Choroid plexus epithelial cell (primary cell): ENCODE measurements at places on chromosomes 5 and 9.

DNA sequence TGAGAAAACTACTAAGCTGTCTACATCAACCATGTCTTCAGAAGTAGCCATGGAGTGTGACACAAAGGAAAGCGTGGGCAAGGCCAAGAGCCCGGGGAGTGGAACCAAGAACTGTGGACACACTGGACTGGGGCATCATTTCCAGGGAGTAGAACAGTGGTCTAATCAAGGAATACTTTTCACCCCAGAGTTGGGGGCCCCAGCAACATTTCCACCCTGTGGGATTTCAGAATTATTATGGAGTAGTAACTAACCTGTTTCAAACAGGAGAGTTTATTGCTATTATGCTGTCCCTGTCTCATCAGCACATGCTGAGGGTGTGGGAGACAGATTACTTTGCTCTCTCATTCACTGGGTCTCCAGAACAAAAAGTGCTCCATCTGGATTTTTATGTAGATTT is 58.0 kb upstream of the FSTL4 start:
- no peak for DNase-seq

DNA sequence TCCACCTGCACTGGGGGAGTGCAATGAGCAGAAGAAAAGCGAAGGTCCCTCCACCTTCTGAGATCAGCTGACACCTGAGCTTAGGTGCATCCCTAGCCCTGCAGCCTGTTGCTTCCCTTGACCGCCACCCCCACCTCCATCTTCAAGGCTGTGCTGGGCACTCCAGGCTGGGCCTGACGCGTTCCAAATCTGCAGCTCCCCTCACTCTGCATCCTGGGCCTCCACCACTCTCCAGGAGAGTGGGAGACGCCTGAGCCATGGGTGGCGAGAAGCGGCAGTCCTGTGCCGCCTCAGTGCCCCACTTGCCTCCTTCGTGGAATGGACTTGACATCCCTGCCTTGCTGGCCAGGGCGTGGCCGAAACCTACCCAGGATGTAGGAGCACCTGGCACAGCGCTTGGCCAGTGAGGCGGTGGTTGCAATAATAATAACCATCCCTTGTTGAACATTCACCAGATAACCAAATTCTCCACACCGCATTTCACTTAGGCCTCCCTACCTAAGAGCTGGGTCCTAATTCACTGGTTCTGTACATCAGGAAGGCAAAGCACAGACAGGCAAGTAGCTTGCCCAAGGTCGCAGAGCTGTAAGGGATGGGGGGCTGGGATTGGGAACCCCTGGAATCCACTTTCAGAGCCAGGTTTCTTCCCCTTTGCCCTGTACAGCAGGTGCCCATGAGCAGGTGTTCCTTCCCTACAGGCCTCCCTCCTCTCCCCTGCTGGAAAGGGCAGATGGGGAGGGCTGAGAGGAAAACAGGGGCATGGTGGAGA is 11.7 kb downstream of the B4GALT7 start:
- DNase-seq: no peak

GRCh38 chr5:157778121-157778805 is 34.8 kb downstream of the LSM11 start:
- peak; percentile 67 for DNase-seq

- DNase-seq: no peak
Measured at GRCh38 chr9:133521122-133522072, 3.4 kb downstream of the MYMK start.

DNA sequence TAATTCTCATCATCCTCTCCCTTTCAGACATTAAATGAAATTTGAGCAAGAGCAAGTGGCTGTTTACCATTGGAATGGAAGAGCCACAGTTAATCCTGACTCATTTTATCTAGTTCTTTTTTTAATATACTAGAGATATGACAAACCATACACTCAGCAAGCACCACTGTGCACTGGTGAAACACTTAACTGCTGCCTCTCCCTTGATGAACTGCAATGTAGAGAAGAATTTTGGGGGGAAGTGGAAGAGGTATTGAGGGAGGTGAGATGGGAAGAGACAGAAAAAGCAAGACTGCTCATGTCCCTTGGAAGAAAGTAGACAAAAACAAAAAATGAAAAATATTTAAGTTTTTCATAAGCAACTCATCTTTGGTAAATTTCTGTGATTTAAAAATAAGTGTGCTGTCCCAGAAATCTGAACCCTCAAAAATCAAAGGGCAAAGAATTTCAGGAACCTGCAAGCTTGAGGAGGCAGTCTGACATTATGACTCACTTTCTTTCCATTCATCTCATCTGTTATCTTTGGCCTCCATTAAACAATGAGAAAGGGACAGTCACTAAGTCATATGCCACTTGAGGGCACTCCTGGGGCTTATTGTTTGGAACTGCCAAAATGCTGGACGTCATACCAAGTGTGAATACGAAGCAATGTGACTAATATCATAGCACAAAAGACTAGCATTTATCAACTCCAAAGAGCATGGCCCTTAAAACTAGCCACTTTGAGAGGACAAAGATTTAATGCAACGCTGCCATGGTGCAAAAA is 566.8 kb upstream of the DMAC1 start:
- peak; percentile 36 for DNase-seq

DNA sequence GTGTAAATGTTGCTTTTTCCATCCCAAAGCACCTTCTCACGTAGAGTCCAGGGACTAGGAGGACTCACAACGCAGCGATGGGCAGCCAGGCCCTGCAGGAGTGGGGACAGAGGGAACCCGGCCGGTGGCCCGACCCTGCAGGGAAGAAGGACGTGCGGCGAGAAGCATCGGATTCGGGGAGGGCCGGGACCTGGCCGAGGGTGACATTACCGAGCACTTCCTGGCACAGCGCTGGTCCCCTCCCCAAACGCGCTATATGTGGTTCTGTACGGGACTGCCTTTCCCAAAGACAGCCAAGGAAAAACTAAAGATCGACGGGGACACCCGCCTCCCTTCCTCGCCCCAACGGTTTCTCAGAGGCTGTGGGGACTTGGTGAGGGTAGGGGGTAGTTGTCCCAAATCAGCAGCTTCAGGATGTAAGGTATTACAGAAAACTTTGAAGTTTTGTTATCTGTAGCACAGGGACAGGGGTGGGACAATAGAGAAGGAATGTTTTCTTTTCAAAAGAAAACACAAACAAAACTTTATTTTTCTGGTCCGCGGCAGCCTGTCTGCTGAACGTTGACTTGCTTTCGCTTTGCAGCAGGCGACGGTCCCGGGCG is 887 bp upstream of the MAP3K1 start:
- DNase-seq: no peak

DNA sequence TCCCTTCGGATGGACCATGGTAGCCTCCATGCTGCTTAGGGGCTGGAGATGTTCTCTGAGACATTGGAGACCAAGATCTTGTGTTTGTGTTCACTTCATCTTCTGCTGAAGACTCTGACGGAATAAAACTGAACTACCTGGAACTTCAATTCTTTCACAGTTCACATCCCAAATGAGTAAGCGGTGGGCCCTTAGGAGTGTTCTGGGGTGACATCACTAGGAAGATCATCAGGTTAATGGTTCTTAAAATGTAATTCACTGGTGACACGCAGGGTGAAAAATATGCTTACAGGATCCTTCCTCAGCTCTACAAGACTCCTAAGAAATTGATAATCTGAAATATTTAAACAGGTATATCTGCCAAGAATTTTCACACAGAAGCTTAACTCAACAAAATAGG is 561.5 kb downstream of the SEMA5A start:
- no peak for DNase-seq

DNA sequence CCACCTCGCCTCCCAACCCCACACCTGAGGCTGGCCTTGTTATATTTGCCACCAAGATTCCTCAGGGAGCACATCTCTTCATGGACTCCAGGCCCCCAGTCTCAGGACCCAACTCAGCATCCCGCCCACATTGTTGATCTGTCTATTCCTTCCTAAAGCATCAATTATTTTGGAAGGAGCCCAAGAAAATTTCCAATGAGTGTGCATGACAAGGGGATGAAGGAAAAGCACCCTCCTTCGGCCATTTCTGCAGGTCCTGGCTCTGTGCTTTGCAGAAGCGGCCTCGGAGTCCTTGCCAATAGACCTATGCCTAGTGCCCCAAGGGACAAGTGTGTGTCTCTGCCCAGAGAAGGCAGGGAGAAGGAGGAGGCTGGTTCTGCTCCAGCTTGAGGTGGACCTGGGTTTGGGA is 273.2 kb downstream of the GADD45G start:
- DNase-seq: no peak

DNA sequence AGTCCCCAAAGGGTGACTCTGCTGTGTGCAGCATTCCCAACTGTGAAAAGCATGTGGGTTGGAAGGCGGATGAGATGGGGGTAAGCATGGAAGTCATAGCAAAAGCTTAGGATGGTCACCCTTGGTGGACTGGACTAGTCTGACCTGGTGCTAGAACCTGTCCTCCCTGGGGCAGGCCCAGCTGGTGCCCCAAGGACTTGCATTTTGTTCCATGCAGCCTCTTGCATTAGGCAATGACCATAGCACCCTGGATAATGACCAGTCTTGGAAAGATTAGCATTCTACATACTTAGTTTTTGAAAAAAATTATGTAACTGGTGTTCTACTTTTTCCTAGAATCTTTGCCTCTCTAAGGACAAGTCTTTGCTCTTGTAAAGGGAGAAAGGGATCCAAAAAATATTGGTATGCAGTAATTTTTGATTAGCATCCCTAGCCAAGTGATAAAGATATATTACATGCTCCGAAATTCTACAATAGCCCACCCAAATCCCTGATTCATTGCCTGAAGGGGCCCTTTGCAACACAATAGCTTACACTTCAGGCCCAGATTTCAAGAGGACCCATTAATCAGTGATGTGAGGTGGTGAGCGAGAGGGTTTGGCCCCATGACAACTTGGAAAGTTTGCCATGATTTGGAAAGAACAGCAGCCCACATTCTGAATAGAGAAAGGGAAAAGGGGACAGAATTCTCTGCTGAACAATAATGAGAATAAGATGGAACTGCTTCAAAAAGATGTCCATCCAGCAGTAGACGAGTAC is 93.3 kb upstream of the CD180 start:
- DNase-seq: no peak

DNA sequence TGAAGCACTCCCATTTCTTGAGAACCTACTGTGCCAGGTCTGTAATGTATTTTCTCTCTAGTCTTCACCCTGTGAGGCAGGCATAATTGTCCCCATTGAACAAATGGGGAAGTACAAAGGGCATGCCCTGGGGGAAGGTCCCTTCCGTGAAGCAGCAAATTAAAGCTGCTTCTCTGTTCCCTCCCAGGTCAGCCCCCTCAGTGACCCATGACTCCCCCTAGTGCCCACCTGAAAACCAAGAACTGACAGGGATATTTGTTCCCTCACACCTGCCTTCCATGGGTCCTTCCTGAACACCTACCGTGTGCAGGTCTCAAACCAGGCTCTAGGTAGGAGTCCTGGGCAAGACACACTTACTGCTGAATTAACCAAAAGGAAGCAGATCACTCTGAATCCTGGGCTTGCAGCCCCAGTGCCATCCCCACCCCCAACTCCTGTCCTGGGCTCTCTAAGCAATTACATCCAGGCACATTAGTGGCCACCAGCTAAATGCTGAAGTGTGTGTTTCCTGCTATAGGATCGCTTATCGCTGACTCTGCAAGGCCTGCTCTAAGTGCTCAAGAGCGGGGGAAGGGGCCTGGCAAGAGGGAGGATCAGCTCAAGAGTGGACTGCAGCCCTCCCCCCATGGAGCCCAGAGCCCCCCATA is 254.8 kb downstream of the CDK5RAP2 start:
- DNase-seq: no peak

DNA sequence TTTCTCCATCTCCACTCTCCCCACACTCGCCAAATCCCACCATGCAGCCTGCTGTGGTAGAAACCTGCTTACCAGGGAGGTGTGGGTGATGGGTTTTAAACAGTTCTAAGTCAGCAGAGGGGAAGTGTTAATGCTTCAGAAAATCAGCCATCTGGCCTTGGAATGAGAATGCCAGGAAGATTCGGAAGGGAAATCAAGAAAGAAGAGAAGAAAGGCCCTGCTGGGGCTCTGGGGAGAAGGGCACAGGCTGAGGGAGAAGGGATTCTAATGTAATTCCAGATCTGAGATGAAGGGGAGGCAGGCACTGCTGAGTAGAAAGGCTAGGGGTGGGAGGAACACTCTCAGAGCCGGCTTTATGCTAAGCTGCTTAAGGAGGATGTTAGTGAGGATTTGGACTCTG is 434.7 kb upstream of the DMAC1 start:
- DNase-seq: no peak

GRCh38 chr9:132404228-132404881 is 2.3 kb downstream of the TTF1 start:
- no peak for DNase-seq

DNA sequence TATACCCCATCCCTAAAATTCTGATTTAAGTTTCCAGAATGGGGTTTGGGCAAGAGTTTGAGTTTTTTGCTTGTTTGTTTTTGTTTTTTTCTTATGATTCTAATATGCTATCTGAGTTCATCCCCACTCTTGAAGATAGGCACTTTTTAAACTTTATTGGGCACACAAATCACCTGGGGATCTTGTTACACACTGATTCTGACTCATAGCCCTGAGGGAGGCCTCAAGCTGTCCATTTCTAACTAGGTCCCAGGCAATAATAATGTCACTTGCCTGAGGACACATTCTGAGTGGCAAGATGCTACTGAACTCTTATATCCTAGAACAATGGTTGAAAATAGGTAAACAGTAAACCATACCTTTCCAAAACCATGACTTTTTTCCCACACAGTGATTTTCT is 22.8 kb upstream of the ABLIM3 start:
- DNase-seq: no peak

GRCh38 chr9:84988621-84989020 is 319.1 kb downstream of the NTRK2 start:
- no peak for DNase-seq

DNA sequence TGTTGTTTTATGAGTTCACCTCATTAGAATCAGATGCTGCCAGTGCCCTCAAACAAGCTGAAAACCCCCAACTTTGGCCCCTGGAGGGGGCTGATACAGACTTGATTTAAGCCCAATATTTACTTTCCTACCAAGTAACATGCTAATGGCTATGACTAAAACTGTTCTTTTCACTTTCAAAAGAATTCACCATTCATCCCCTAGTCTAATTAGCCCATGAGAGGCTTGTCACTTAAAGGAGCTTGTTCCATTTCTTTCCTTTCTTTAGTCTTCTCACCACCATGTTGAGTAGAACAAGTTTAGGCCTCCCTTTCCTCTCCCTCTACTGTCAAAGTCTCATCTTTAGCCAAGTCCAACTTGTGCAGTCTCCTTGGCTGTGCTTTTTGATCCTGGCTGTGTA is 50.4 kb downstream of the EPB41L4B start:
- DNase-seq: no peak

- DNase-seq: peak; percentile 74
Measured at GRCh38 chr5:14064841-14065240, 78.3 kb upstream of the TRIO start.

GRCh38 chr5:62596096-62596495 is 17.5 kb downstream of the LRRC70 start:
- no peak for DNase-seq

GRCh38 chr5:10990634-10991033 is 229.6 kb upstream of the DAP start:
- no peak for DNase-seq

- DNase-seq: no peak
Measured at GRCh38 chr9:120184266-120184665, 395.7 kb downstream of the CDK5RAP2 start.
